ENCODE measurements at places on chromosomes 7 and 10.

- no peak for DNase-seq
These were observed 74.0 kb downstream of the ARID5B start for GRCh38 chr10:61975391-61975932.

DNA sequence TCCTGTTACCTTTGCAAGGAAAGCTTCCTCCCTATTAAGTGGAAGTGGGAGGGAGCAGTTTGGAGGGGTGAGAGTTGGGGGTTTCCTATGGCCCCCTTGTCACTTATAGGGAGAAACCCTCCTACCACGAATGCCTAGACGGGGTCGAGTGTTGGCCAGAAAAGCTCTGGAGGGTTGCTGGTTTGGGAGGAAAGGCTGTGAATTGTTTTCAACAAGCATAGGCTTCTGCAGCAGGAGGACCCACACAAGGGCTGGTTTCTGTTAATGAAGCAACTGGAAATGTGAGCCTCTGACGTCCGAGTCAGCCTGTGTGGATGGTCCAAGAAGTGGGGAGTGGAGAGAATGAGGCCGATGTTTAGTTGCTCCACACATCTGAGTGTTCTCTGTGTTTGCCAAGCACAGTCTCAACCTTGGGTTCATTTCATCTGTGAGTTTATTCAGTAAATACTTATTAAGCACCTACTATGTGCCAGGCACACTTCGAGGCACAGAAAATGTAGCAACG is 37.3 kb upstream of the LEP start:
- no peak for DNase-seq

GRCh38 chr7:28674359-28674782 is 262.1 kb downstream of the CREB5 start:
- DNase-seq: no peak

DNA sequence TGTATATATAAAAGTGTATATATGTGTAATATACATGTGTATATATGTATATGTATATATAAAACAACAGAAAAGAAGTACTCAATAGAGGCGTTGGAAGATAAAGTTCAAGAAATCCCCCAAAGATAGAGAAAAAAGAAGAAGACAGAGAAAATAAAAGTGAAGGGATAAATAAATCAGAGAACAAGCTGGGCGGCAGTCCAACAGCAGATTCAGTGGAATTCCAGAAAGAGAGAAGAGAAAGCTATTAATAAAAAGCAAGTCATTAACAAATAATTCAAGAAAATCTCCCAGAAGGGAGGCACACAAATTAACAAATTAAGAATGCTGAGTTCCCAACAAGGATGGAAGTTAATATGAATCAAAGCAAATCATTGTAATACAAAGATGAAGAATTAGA is 59.3 kb upstream of the RNF148 start:
- no peak for DNase-seq

DNA sequence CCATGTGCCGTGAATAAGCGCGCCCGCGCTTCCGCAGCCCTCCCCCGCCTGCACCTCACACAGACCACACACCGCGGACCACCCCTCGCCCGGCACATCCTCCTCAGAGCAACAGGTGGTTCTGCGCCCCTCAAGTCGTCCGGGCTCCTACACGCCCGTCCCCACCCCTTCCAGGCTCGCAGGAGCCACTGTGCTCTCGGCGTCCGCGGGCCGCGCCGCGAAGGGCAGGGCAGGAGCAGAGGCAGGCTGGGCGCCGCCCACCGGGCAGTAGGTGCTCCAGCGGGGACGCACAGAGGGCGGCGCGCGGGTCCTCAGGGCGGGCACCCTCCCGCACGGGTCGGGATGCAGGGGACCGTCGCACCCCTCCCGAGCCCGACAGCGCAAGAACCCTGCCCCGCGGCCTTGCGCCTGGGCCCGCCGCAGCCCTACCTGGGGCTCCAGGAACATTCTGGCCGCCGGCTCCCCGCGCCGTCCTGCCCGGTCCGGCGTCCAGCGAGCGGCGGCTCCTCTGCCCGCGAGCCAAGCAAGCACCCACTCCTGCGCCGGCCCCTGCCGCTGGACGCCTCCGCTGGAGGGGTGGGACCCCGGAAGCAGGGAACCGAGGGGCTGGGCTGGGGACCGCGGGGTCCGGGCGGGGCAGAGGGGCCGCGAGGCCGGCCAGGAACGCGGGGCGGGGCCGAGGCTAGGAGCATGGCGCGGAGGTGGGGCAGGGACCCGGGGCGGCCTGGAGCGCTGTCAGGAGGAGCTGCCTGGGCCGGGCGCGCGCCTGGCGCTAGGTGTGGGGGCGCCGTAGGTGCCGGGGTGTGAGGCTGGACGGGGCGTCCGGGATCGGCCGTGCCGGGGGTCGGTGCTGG is 37.4 kb downstream of the RASGEF1A start:
- no peak for DNase-seq

GRCh38 chr7:157907091-157907490 is 570.3 kb downstream of the DNAJB6 start:
- no peak for DNase-seq

DNA sequence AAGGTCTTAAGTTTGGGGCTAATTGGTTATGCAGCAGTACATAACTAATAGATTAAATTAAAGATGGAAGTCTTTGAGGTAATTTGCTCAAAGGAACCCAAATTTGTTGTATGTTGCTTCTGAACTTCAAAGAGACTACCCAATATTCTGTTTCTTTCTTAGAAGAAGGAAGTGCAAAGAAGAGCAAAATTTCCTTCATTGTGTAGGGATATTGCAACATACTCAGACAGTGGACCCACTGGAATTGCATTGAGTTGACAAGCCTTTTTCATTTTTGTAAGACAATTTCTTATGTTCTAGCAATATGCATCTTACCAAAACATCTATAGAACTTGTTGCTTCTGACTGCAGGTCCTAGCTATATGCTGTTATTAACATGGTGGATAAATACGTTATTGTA is 527.8 kb downstream of the SH2D4B start:
- no peak for DNase-seq

- no peak for DNase-seq
These were observed 63.4 kb upstream of the ADO start for GRCh38 chr10:62740885-62741745.

DNA sequence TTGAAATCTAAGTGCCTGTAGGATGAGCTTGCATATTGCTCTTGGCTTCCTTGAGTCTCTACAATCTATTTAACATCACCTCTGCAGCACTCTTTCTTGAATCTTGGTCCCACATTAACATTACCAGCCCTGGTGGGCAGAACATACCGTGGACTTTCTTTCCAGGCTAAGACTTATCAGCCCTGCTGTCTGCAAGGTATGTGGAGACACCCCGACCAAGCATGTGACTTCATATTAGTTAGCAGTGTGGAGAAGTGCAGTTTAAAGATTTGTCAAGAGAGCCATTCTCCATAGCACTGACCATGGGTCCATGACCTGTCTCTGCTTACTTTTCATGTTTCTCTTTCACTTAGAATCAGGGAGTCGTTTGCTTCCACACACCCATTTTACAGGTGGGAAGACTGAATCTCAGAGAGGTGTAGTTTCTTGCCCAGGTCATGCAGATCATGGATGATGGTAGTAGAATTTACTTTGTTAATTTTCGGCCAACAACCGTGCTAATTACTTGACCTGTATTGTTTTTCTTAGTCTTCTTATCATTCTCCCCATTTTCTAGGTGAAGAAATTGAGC is 6.0 kb downstream of the CCNY start:
- DNase-seq: no peak

DNA sequence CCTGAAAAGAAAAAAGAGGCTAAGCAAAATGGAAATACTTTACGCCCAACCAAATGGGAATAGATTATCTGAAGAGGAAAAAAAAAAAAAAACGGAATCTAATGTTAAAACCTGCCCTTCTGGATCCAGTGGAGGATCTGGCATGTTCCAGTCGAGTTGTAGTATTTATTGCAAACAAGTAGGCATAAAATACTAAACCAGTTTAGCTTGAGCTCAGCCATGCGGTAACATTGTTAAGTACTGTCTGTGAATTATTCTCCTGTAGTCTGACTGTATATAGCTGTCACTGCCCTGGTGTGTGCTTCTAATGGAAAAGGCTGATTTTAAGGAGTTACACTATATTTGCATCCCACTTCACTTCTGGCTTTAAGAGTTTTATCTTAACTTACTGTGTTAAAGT is 40.3 kb downstream of the CELF2 start:
- DNase-seq: no peak

DNA sequence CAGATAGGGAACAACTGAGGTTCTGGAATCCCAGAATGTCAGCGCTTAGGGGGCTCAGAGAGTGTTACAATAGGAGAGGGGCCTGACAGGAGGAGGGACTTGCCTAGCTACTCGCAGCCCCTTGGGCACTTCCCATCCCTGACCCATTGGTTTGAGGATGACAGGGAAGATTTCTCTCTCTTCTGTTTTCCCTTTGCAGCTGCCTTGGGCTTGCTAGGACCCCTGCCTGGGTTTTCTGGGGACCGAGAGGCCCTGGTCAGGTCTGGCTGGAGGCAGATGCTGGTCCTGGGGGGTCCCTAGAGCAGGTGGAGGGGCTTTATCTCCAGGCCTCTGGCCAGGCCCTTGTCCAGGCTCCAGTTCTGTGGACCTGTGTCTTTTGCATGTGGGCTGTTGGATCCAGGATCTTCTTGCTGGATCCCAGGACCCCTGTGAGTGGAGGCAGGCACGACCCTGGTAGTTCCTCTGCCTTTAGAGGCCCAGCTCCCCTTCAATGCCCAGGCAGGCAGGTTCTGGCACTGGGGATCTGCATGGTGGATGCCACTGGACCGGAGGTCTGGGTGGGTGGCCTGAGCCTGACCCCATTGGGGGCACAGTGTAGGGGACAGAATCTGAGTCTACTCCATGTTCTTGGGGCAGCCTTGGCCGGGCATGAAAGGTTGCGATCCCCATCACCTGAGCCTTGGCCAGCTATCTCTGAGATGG is 26.9 kb downstream of the RAMP3 start:
- DNase-seq: no peak

DNA sequence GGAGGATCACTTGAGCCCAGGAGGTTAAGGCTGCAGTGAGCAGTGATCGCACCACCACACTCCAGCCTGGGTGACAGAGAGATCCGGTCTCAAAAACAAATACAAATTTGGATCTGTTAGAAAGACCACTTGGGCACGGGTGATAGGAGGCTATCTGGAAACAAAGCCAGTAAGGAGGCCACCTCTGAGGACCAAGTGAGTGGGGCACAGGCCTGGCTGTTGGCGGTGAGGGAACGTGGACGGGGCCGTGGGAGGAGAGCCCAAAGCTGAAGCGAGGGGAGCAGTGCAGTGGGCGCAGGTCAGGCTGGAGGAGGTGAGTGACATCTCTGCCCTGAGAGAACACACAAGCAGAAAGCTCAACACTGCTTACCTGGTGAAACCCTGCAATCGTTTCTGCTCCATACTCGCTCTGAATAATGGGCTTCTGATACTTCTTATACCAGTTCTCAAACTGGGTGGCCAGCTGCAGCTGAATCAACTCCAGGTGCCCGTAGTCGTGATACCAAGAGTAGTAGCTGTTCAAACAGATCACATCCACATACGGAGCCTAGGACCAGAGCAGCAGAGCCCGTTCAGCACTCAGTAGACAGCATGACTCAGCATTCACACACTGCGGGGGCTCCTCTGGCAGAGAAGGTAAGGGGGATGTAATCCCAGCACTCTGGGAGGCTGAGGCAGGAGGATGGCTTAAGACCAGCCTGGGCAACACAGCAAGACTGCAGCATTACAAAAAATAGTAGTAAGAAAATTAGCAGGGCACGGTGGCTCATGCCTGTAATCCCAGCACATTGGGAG is 14.5 kb downstream of the GUSB start:
- no peak for DNase-seq
